ENCODE measurements at places on chromosomes 7 and 10.

- no peak for DNase-seq
Measured at GRCh38 chr7:135167365-135167917, 3.1 kb downstream of the CYREN start.

DNA sequence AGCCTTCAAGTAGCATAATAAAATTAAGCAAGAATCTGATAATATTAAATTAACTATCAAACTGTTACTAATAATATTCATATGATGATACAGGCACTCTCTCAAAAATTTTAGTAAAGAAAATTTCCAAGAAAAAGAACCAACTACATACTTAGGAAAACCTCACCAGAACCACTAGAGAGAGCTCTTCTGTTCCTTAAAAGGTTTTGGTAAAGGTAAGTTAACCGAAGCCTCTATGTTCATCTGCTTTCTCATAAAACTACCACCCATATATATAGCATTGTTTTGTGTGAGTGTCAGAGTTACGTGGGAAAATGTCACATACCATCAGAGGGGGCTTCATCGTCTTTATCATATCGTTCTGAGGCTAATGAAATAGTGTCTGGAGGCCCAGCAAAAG, 20.7 kb downstream of the SKAP2 start:
- no peak for DNase-seq

DNA sequence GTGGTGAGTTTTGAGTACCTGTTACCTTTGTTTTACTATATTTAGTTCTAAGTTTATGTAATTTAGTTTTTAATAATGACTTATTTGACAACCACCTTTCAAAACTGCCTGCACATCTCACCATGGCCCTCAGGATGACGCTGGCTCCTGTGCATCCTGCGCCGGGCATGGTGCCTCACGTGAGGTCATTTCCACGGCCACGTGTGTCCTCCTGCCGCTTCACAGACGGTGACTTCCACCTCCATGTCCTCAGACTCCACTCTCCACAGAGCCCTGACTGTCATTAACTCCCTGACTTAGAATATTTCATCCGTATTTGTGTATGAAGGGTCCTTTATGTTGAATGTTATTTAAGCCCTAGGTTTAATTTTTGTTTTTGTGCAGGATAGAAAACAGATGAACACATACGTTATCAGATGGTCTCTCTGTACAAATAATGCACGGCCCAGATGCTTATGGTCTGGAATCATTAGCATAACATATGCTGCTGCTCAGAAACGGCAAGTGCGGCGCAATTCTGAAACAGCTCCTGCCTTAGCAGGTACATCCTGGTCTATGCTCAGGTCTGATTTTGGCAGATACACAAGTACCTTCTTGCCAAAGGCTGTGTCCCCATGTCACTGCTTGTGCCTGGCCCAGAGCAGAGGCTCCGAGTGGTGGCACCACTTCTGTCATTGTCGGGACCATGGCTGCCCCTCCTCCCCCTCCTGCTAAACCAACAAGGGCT, 155.8 kb downstream of the WDR37 start:
- DNase-seq: no peak

DNA sequence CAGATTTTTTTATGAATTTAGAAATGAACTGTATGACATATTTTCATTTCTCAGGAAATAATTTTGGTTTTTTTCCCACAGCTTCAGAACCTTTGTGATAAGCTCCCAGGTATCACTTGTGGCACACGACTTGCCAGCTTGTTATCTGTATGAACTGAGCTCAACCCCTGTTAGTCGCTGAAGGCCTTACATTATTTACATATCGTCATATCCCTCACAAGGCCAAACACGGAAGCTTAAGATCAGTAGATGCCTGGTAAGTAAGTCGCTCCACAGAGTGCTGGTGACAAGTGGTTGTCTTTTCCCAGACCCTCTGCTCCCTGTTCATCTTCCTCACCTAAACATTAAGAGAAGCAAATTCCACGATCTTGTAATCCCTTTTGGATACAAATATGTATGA, 55.2 kb downstream of the RAPGEF5 start:
- no peak for DNase-seq

GRCh38 chr10:49299816-49300139, 808 bp downstream of the C10orf71 start:
- no peak for DNase-seq

DNA sequence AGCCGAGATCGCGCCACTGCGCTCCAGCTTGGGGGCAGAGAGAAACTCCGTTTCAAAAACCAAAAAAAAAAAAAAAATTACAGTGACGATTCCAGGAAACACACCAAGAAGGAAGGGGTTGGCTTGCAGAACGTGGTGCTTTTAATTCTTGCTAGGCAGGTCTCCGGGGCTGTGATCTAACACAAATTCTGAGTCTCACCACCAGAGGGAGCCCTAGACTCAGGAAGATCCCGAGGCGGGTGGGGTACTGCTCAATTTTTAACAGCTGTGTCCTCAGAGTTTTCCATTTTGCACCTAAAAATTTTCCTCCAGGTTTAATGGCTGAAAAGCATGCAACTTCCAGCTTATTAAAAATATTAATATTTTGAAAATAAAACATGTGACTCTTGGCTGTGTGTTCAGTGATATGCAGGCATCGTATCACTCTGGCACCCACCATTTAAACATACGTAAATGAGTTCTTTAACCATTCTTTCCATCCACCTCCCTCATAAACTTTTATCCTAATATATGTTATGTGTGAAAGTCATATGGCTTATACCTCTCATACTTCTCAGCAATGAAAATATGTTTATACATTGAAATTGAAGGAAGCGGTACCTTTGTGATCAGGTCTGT, 26.5 kb upstream of the NUB1 start:
- DNase-seq: peak; percentile 72

- DNase-seq: no peak
Measured at GRCh38 chr7:33882040-33882837, 23.1 kb upstream of the BMPER start.

DNA sequence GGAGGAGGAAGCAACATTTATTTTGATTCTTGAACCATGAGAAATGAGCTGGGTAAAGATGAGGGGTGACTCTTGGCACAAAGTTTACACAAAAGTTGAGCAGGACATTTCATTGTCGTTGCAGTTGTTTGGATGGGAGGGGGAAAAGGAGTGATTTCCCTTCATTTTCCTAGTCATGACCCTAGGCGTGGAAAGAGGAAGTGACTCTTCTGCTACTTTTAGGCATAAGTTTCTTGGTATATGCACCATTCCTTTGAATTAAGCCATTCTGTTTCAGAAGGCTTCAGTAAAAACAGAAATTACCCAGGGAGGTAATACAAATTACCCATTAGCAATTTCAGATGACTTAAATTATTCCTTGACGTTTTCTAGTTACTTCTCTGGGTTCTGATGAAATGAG, 113.9 kb upstream of the FAM171A1 start:
- no peak for DNase-seq

DNA sequence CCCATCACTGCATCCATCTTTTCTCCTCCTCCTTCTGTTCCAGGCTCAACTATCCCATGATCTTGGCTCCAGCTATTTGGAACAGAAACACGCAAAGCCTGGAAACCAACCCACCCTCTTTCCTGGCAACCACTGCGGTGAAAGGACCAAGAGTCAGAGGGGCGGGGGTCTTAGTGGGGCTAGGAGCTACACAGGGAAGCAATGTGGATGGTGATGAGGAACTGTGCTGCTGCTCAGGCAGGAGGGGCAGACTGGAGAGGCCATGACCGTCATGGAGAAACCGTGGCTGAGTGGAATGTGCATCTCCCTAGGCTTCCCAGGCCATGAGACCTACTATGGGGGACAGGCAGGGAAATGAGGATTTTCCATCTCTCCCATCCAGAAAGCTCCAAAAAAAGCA, 25.6 kb downstream of the PLAC9 start:
- no peak for DNase-seq

- DNase-seq: no peak
Measured at GRCh38 chr7:80563561-80564327, 51.9 kb upstream of the GNAT3 start.

GRCh38 chr7:26343320-26343832, 51.7 kb downstream of the SNX10 start:
- no peak for DNase-seq

DNA sequence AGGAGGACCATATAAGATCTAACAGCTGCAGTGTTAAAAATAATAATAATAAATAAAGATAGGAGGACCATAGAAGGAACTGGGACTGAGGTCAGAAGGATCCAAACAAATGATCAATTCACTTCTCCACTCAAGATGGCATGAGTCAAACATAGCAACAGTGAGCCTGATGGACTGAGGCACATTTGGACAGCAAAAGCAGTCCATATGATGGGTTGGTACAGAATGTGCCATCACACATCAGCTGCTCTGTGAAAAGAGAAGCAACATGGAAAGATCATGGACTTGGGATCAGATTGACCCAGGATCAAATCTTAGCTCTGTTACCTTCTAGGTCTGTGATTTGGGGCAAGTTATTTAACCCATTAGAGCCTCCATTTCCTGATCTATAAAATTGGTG, 188.9 kb upstream of the KMT2E start:
- no peak for DNase-seq

DNA sequence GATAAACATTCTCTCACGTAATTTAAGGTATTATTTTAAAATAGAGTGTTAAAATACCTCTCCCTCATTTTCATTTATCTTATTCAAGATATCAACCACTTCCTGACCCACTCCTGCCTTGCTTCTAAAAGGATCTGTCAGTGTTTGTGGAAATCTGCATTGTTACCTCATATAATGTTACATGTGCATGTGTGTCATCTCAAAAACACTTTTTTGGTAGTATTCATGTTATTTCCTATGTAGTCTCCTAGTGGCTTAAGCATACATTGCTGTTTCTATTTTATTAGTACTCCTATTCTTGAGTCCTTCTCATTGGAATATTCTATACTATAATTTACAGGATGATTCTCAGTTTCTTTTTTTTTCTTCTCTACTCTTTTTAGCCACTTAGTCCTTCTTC, 1360.7 kb upstream of the CELF2 start:
- DNase-seq: no peak

DNA sequence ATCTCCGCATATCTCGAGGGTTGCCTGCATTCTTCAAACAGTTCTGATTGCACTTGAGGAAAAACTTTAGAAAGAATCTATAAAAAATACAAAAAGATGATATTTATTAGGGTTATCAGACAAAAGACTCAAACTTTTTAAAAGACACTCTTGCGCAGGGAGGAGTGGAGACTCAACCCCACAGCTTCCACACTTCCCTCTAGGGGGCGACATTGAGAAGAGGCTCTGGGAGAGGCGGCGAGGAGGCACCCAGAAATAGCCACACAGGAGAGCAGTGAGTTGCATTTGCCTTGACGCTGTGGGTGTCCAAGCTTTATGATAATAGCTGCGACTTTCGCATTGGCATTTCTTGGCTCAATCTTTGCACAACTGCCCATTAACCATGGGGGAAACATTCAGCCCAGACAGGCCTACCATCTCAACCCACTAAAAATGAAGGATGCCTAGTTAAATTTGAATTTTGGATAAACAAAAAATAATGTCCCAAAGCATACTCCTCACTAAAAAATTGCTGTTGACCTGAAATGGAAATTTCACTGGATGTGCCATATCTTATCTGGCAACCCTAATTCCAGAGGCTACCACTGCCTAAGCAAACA, 86.2 kb downstream of the EBF3 start:
- DNase-seq: no peak

- DNase-seq: no peak
Measured at GRCh38 chr10:9605231-9605630, 1412.4 kb upstream of the CELF2 start.

- no peak for DNase-seq
Measured at GRCh38 chr10:103897241-103897774, 20.7 kb downstream of the STN1 start.

GRCh38 chr7:24178811-24179570, 105.0 kb upstream of the NPY start:
- no peak for DNase-seq

DNA sequence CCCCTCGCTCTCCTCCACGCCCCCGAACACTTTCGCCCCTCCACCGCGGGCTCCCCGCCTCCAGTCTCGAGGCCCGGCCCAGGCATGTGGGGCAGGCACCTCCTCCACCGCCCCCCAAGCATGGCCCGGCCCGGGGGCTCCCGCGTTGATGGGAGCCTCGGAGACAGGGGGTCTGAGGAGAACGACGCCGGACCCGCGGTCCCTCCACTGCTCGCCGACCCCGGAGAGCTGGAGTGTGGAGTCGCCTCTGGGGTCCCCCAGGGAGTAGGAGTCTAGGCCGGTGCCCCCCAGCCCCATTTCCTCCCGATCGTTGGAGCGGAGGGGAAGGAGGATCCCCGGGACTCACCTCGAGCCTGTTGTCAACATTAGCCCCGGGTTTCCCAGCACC, 206 bp downstream of the UPF2 start:
- DNase-seq: peak; percentile 53

DNA sequence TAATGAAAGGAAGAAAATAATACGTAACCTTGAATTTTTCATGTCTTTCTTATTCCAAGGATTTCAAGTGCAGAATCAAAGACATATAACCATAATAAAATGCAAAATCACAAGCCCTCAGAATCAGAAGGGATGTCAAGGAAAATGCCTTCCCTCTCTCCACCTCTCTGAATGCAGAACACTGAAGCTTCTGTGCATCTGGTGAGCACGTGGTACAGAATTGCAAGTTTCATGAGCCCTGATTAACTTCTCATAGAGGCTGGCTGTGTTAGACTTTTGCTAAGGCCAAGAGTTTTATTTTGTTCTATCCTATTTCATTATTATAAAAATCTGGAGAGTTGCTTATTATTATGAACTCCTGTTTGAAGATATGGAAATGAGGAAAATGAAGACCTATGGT, 533.7 kb upstream of the POM121L12 start:
- no peak for DNase-seq

DNA sequence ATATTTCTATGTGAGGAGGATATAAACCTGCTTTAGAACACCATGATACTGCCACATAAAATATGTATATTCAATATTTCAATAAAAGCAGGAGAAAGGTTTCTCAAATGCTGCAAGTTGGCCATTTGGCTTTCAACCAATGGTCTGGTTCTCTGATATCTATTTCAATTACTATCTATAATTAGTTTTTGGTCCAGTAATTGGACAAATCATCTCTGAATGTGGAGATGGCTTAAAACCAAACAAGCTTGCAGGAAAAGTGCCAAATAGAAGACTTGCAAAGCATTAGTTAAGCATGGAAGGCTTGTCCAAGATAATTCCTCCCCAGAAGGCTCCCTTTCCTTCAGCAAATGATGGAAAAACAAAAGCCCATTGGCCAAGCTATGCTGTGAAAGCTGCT, 140.1 kb downstream of the CPEB3 start:
- DNase-seq: no peak

DNA sequence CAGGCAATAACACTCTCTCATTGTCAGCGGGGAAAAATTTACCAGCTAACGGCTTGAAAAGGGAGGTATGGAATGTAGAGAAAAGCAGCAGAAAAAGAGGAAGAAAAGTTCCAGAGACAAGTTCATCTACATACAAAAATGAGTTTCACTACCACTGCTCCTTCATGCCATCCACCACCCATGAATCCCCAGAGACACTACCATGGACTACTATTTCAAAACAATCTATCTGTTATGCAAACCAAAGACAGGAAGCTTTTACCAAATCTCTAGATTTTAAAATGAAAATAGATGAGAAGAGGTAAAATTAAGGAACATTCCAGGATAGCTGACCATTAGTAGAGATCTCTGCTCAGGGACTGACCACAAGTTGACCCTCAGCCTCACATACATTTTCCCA, 189.0 kb upstream of the GRM3 start:
- no peak for DNase-seq

- DNase-seq: no peak
Measured at GRCh38 chr10:3185386-3185785, 12.8 kb upstream of the PITRM1 start.

Data from transverse colon (tissue), 4 donors.